Neural crest cell (in vitro differentiated cells): ENCODE measurements at places on chromosomes 6 and 20.

DNA sequence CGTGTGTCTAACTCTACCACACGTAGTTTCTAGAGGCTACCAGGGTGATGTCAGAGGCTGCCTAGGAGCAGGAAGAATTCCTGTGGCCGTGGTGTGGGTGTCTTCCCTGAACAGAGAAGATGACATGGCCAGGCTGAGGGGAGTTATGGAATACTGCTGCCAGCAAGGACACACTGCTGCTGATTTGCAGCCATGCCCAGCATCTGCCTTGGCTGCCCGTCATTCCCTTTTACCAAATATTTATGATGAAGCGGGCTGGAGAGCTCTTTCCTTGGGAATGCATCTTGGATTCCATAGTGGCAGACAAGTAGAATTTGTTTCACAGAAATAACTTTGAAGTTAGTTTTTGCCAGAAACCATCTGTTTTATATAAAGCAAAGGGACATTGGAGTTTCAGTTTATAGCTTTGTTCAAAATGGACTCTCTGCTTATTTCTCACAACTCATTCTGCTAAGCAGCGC lies 80.8 kb upstream of the VSTM2L start:
- DNase-seq, result no peak

DNA sequence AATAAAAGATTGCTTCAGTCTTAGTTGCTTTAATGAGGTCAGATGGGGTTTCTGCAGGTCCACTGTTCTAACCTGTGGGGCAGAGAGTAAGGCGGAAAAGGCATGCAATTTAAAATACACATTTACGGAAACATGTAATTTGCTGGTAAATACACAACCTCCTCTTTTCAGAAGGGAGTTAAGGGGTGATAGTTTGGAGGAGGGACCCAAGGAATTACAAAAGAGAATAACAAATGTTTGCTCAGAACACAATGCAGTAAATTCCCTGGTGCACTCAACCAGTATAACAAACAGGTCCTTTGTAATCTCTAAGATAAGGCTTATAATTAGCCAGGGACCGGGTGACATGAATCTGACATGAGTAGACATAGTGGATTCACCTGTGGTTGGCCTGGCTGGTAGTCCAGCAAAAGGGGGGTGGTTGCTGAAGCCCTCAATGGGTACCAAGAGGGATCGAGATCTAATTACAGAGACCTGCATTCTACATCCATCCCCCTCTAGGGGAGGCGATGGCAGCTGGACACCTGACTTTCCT lies 295.1 kb downstream of the PHACTR1 start:
- DNase-seq, result no peak

- DNase-seq, result peak; percentile 13
Observed at GRCh38 chr20:6768228-6769140, 998 bp downstream of the BMP2 start.

DNA sequence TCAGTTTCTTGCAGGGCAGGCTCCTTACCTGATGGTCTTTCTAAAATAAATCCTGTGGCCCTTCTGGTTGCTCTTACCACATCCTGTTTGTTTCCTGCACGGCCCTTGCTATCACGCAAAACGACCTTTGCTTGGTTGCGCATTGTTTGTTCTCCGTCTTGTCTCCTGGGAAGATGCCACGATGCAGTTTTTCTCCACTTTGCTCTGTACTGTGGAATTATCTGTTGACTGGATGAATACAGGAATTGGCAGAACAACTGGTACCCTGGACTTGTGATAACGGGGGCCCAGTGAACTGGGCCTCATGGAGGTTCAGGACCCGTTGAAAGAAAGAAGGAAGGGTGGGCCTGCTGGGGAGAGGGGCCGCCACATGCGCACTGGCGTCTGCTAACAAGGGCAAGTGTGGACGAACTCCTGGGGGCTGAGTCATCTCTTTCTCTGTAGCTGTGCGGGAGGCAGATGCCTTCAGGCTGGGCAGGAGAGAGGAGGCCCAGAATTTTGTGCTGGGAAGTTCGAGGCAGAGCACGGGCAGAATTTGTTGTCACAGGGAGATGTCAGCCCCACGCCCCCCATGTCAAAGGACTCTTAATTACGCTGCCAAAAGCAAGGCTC lies 139.9 kb downstream of the BMP7 start:
- DNase-seq, result no peak

DNA sequence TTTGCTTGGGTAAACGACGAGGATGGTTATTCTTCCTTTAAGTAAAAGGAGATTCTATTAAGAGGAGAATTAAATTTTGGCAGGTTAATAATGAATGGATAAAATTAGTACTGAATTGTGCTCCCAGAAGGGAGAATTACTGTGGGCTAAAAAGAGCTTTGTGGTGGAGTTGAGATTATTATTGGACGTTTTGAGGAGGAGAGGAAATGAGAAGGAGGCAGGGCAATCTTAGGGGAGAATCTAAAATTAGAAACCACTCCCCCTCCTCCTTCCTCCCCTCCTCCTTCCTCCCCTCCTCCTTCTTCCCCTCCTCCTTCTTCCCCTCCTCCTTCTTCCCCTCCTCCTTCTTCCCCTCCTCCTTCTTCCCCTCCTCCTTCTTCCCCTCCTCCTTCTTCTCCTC lies 331.8 kb downstream of the PRL start:
- no peak for DNase-seq

GRCh38 chr6:161641175-161641574 lies 367.3 kb upstream of the AGPAT4 start:
- no peak for DNase-seq
